Activated naive CD8-positive, alpha-beta T cell treated with anti-CD3 and anti-CD28 coated beads, Interleukin-2, amount 50 U/mL, for 24 hours (primary cell): ENCODE measurements at places on chromosomes 3 and 15.

DNA sequence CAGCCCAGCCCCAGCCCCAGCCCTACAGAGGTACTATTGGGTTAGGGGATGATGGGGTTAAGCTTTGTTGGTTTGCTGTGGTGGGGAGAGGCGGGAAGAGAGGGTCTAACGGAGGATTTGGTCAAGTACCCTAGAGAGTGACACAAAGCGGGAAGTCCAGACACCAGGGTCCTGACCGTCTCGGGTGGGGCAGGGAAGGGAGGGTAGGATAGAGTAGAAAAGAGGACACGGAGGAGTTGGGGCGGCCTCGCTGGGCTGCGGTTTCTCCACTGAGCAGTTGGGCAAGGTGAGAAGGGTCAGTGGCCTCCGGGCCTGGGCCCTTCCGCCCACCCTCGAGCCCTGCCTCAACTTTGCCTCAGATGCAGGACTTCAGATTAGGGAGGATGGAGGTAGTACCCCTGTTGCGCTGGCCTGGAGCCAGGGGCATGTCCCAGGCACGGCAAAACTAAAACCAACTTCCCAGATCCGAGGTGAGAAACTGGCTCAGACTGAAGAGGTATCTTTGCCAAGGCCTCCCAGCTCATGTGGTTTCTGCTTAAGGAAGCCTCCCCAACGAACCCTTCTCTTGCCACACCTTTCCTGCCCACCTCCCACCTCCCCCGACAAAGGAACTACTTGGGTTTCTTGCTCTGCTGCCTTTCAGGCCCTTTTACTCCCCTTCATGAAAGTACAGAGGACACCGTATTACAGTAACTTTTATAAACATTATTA, 551 bp downstream of the PML start:
- H3K4me1 ChIP-seq = peaks cover 68% of the 10 kb centered on the region
- H3K4me3 ChIP-seq = peak overlapping the region; percentile 94
- peak overlapping the region; percentile 80 for H3K27ac ChIP-seq
- peaks cover 24% of the 10 kb centered on the region for H3K36me3 ChIP-seq
- DNase-seq = no peak

DNA sequence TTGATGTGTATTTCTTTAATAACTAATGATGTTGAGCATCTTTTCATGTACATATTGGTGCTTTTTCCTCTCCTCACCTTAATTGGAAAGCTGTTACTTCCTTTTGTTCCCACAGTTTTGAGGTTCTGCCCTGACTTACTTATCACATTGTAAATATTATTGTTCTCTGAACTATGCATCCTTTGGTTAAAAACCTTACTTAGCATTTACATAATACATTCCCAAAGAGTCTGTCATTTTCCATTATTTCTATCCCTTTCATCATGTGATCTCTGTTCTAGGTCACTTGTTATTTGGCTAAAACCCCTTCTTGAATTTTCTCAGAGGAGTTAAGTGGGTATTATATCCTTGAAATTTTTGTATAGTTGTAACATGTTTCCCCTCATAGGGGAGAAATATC, 33.0 kb downstream of the SLC12A6 start:
- H3K36me3 ChIP-seq = peaks cover 16% of the 10 kb centered on the region
- no peak overlapping the region for H3K27ac ChIP-seq
- DNase-seq = no peak
- no peaks in the 10 kb centered on the region for H3K27me3 ChIP-seq

GRCh38 chr3:17322106-17322793, 420.2 kb downstream of the TBC1D5 start:
- no peaks in the 10 kb centered on the region for H3K27me3 ChIP-seq
- peaks cover 18% of the 10 kb centered on the region for H3K4me1 ChIP-seq
- H3K36me3 ChIP-seq = peaks cover 10% of the 10 kb centered on the region

- DNase-seq = no peak
- no peaks in the 10 kb centered on the region for H3K36me3 ChIP-seq
- no peak overlapping the region for H3K27ac ChIP-seq
- no peaks in the 10 kb centered on the region for H3K4me1 ChIP-seq
- H3K4me3 ChIP-seq = no peak overlapping the region
These were observed 409.0 kb downstream of the TUSC7 start for GRCh38 chr3:117118604-117119003.

GRCh38 chr3:10869460-10869859, 53.4 kb downstream of the SLC6A11 start:
- no peak for DNase-seq
- H3K27ac ChIP-seq = no peak overlapping the region
- peaks cover 7% of the 10 kb centered on the region for H3K27me3 ChIP-seq
- H3K4me3 ChIP-seq = no peak overlapping the region
- H3K4me1 ChIP-seq = no peaks in the 10 kb centered on the region
